ENCODE measurements at places on chromosomes 4 and X.

GRCh38 chr4:124754681-124755080, 42.1 kb upstream of the ANKRD50 start:
- DNase-seq = no peak

DNA sequence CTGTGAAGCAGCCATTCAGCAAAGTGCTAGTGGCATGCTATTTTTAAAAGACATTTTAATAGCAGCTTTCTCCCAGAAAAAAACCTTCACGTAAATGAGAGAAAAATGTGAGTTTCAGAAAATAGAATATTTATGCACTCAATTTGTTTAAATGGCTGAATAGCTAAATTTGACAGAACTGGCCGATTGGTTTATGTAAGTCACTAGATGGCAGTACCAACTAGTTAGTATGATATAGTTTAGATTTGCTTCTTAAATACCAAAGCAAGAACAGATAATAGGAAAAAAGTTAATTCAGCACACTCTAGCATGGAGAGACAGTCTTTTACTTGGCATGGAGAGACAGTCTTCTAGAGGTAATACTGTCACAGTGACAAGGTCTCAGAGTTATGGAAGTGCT, 250.1 kb downstream of the SNCA start:
- DNase-seq = no peak

GRCh38 chrX:129790808-129791207, 11.1 kb downstream of the SASH3 start:
- DNase-seq = no peak

- DNase-seq = no peak
Measured at GRCh38 chr4:112358952-112359749, 62.0 kb downstream of the ALPK1 start.

Data from stimulated activated CD4-positive, alpha-beta T cell treated with anti-CD3 and anti-CD28 coated beads, Interleukin-1b, Interleukin-23, amount 100 ng/mL, for 48 hours (primary cell).